HFFc6 (cell line): ENCODE measurements at places on chromosomes 6 and 20. TPM values are rescaled to one million over a fixed set of nuclear protein-coding genes. Genes with fewer than 3 reads are reported as not detected.

- no peak for DNase-seq
These were observed 238.6 kb downstream of the ESR1 start for GRCh38 chr6:152046118-152046517.

DNA sequence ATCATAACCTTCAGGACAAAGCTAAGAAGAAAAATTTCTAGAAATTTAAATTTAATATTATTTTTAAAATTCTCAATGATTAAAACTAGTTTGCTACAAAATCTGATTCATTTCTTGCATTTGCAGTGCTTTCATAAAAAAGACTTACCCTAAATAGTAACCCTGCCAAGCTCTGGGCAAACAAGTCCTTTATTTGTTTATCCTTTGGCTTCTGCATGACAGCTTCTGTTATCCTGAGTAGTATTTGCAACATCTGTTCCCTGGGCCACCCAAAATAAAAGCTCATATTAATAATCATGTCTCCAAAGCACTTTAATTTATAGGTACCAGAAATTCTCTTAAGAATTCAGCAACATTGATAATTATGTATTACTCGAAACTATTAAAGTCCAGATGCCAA, 101.3 kb downstream of the RALGAPA2 start:
- DNase-seq, result no peak

The PREP gene
- 35.4 and 35.9 TPM in 2 replicates for total RNA-seq

- DNase-seq, result peak; percentile 56
These were observed 1.4 kb upstream of the TRIM39 start for GRCh38 chr6:30325150-30325872.

DNA sequence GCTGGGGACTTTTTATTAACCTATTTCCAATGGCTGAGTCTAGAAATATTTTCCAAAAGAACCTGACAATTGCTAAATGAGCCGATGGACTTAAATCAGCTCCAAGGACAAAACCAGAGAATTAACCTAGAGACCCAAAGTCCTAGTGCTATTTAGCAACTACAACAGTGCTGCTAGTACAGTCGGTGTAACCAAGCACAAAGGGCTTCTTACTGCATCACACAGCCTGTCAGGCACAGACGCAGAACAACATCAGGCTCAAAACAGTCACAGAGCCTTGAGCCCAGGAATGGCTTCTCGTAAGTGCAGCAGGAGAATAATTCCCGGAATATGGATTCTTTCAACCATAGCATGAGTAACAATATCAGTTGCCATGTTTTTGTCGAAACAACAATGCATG, 70.0 kb downstream of the GFOD1 start:
- no peak for DNase-seq

DNA sequence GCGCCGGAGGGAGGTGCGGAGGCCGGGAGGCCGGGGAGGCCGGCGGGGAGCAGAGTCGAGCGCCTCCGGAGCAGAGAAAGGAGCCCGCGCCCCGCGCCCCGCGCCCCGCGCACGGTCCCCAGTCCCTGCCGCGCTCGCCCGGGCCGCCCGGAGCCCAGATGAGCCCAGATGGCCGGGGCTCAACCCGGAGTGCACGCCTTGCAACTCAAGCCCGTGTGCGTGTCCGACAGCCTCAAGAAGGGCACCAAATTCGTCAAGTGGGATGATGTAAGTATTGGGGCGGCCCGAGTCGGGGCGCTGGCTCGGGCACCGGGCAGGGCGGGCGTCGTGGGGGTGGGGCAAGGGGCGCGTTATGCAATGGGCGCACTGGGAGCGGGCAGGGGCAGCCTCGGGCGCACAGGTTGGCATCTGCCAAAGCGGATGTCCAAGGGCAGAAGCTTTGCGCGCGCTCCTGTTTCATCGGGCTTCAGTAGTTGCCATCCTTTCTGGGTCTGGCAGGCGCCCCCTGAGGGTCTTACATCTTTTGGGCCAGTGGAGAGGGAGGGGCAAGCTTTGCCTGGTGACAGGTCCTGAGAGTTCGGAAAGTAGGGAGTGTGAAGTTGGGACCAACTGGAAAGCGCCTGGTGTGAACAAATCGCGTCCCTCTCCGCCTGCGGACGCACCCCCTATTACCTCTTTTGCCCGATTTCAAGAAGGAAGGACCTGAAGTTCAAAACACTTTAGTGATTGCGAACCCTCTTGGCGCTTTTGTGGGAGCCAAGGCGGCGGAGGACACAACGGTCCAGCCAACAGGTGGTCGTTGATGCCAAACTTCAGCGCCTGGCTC, 631 bp downstream of the PLCB1 start:
- no peak for DNase-seq

The TRAPPC3L gene
- 0.24 to 0.44 TPM (median 0.34 TPM) in 3 replicates for total RNA-seq

DNA sequence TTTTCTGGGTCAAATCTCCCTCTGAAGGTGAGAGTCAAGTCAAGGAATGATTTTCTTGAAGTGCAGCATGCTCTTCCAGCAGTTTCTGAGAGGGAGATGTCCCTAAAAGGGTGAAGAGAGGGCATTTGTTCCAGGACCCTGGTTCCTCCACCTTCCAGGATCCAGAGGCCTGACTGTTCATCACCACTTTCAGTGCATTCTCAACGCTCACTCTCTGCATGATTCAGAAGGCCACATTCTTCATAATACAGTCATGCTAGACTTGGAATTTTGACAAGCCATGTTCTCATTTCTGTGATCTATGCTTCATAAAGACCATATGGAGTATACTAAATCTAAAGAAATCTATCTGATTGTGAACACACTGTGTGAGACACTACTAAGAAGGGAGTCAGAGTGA, 85.1 kb downstream of the PDE7B start:
- DNase-seq, result peak; percentile 96

- DNase-seq, result no peak
These were observed 40.0 kb downstream of the HEBP2 start for GRCh38 chr6:138443979-138444378.

- DNase-seq, result no peak
These were observed 150.4 kb downstream of the RNGTT start for GRCh38 chr6:88813045-88813444.

DNA sequence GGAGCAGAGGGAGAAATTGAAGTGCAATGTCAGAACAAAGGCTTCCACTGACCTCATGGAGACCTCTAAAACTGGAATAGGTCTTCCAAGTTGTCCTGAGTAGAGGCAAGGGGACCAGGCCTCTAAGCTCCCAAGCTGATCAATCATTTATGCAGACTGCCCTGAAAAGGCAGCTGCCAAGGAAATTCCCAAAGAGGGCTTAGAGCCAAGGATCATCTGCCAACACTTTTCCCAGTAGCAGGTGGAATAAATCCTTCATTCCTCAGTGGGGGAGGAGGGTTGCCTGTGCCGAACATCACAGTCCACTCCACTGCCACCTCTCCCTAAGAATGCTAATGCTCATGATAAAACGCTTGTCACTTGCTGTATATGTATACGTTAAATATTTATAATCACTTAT, 29.3 kb upstream of the RALY start:
- no peak for DNase-seq

The MRAP2 gene
- total RNA-seq, result not detected in 3 replicates

The DUSP22 gene
- 6.8 and 9.1 TPM in 2 replicates for total RNA-seq

The C6orf163 gene
- 0.23 to 0.55 TPM (median 0.43 TPM) in 3 replicates for total RNA-seq

DNA sequence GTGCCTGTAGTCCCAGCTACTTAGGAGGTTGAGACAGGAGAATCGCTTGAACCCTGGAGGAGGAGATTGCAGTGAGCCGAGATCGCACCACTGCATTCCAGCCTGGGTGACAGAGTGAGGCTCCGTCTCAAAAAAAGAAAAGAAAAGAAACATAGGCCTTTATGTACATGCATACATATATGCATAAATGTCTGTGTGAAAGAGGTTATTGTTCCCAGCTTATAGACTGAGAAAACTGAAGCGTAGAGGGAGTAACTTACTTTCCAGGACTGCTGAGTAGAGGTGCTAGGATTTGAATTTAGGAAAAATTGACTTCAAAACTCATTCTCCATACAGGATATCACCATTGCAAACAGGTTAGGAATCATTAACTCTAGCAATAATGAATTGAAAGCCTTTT, 32.0 kb downstream of the CTNNBL1 start:
- DNase-seq, result no peak
